T follicular helper cell (primary cell): ENCODE measurements at places on chromosomes 3 and 15.
A peak's percentile ranks its signal among the peaks of the same experiment; 100 is the strongest.

DNA sequence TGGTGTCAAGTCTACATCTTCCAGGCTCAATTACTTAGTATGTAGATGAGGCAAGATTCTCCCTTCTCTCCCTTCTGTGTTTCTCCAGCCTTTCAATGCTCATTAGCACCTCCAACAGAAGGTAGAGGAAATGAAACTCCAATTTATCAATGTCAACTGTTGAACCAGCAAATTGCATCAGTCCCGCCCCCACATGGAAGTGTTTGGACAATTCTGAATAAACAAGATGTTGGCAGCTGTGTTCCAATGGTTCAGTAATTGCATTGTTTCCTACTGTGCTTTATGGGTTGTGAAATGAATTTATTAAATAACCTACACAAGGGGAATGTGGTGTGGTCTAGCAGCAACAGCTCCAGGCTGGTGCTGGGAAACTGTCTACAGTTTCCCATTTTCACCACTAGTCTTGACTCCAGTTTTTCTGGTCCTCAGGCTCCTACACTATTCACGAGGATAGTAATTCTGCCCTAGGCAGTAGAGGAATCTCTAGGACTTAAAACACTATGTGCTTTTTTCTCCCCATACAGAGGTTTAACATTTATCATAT, 91.9 kb downstream of the MB21D2 start:
- DNase-seq, result no peak

GRCh38 chr15:52735231-52736089, 54.7 kb downstream of the ONECUT1 start:
- DNase-seq, result peak; percentile 48

DNA sequence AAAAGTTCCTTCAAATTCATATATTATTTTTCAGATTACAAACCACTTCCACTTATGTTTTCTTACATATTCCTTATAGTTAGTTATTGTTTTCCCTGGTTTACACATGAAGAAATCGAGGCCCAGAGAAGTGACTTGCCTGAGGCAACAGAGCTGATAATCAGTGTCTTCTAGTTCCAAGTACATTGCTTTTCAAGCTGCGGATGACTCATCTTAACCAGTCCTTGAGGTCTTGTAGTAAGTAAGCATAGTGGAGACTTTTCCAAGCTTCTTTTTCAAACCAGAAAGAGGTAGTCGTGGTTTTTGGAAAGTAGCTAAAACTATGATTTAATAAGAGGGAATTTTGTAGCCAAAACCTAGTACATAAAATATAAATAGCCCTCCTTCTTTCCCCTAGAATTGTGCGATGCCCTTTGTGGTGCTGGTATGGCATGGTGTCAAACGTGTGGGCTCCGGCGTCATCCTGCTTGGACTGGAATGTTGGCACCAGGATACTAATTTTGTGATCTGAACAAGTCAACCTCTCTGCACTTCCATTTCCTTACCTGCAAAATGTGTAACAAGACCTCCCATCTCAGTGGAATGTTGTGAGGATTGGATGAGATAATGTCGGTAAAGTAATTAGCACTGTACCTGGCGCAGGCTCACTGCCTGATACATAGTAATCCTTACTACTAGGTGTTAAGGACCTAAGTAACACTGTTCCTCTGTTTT, 19.0 kb upstream of the DLG1 start:
- no peak for DNase-seq

DNA sequence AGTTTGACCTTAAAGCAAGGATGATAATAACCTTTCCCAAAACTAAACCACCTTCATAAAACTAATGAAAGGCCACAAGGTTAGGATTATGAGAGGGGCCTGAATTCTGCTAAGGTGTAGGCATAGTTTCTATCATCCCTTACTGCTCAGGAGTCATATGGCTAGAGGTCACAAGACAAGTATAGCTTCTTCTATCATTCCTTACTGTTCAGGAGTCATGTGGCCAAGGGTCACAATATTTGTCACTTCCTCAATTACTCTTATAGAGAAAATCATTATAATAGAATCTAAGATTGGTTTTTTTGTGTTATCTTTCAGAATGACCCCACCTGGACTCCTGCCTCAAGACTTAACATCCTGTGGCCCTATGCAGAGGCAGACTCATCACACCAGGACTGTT, 36.6 kb downstream of the HERC1 start:
- DNase-seq, result no peak

- no peak for DNase-seq
These were observed 18.0 kb downstream of the ZDHHC19 start for GRCh38 chr3:196193133-196193735.

DNA sequence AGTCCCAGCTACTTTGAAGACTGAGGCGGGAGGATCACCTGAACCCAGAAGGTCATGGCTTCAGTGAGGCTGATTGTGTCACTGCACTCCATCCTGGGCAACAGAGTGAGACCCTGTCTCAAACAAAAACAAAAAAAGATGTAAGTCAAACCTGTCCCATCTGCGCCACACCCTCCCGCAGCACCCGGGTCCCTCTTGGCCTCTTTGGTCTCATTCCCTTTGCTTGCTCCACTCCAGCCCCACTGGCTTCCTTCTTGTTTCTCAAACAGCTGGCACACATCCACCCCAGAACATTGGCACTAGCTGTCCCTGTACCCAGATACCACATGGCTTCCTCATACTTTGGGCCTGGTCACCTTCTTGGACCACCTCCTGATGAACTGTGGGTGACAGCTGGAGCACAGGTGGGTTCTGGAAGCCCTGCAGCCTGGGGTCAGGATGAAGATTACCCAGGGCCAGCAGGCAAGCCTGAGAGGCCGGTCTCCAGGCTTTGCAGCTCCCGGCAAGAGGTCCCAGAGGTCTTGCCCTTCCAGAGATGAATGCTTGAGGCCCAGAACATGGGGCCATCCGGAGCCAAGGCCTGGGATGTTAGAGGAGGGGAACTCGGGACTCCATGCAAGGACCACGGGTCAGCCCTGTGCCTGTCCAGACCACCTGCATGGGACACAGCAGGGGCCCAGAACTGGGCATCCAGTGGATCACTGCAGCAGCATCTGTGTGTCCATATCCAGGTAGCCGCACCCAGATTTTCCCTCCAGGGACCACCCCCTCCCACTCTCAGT, 10.9 kb upstream of the GATA2 start:
- no peak for DNase-seq

DNA sequence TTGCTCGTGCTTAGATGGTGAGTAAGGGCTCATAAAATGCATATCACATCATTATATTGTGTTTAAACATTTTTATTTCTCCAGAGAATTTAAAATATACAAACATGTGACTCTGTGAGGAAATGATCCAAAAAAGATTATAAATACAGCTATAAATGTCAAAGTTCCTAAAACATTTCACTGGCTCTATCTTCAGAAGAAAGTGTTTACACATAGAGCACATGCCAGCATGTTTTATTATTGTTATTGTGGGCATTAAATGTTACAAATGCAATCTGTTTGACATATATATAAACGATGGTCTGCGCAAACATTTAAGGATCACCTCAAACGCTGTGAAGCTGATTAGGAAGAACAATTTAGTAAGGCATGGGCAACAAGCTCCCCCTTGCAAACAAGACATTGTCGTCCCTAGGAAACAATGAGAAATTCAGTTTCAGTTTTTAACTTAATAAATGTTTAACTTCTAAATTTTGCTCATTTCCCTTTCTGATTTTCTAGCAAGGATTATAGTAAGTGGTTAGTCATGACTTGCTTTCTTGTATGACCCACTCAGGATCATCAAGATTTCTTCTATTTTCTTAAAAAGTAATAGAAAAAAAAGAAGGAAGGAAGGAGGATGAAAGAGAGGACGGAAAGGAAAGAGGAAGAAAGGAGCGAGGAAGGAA, 207.5 kb downstream of the SATB1 start:
- DNase-seq, result no peak
